NCI-H748 treated with DMSO at 0.1 percent for 48 hours (cell line): ENCODE measurements at places on chromosomes 12 and 14.

DNA sequence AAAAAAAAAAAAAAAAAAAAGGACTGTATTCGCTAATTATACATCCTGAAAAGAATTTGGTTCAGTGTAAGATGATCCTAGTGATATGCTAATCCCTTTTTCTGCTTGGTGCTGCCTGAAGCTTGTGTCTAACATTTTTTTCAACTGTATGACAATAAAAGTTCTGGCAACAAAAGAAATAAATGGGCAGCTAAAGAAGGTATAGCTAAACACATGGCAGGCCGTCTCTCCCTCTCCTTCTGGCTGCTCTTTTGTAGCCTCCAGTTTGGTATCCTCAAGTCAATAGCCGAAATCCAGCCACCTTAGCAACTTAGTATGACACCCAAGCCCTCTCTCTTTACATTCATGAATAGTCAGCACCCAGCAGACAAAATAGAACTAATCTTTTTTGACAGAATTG, 198.3 kb upstream of the OTX2 start:
- DNase-seq: no peak

- no peak for DNase-seq
Measured at GRCh38 chr12:7161811-7162210, 27.7 kb upstream of the PEX5 start.

- peak; percentile 72 for DNase-seq
Measured at GRCh38 chr12:14403711-14404196, 38.3 kb downstream of the ATF7IP start.

GRCh38 chr12:62834971-62835547, 99.9 kb downstream of the PPM1H start:
- no peak for DNase-seq

DNA sequence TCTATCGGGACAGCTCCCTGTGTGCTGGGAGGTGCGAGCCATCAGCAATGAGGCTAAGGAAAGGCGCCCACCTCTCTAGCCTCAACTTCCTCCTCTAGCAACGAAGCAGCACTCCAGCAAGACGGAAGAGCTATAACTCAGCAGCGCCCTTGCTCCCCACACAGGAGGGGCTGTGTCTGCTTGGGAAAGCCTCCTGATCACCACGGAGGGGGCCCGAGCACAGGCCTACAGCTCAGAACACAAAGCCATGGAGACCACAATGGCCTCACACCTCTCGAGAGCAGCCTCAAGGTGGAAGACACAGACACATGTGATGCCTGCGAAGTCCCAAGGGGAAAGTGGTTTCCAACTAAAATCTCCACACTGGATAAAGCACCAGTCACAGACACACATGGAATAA, 60.4 kb downstream of the CDC42BPB start:
- DNase-seq: no peak

- DNase-seq: no peak
Measured at GRCh38 chr14:92998946-92999345, 76.0 kb downstream of the CHGA start.

- no peak for DNase-seq
Measured at GRCh38 chr12:94792693-94793092, 142.3 kb upstream of the TMCC3 start.

GRCh38 chr14:100737526-100737925, 10.8 kb downstream of the DLK1 start:
- DNase-seq: no peak
